ENCODE measurements at places on chromosomes 3 and 15.

DNA sequence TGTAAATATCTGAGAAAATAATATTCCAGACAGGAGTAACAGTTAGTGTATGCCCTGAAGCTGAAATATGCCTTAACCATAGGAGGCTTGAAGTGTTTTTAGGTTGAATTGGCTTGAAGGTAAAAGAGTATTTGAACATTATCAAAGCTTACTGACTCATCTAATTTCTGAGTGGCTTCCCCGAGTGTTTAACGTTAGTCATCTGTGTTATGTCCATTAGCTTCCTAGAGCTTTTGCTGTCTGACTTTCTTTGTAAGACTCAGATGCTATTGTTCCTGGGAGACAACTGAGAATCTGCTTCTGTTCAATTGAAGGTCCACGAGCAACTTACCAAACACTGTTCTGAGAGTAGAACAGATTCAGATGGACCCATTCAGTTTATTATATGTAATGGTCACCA is 656.8 kb upstream of the NECTIN3 start:
- DNase-seq: no peak

GRCh38 chr3:43071313-43071893 is 34.5 kb downstream of the POMGNT2 start:
- no peak for DNase-seq

GRCh38 chr15:84761607-84762131 is 13.3 kb downstream of the ZNF592 start:
- no peak for DNase-seq

- no peak for DNase-seq
These were observed 111.3 kb upstream of the PRR20G start for GRCh38 chr3:127399154-127399553.

DNA sequence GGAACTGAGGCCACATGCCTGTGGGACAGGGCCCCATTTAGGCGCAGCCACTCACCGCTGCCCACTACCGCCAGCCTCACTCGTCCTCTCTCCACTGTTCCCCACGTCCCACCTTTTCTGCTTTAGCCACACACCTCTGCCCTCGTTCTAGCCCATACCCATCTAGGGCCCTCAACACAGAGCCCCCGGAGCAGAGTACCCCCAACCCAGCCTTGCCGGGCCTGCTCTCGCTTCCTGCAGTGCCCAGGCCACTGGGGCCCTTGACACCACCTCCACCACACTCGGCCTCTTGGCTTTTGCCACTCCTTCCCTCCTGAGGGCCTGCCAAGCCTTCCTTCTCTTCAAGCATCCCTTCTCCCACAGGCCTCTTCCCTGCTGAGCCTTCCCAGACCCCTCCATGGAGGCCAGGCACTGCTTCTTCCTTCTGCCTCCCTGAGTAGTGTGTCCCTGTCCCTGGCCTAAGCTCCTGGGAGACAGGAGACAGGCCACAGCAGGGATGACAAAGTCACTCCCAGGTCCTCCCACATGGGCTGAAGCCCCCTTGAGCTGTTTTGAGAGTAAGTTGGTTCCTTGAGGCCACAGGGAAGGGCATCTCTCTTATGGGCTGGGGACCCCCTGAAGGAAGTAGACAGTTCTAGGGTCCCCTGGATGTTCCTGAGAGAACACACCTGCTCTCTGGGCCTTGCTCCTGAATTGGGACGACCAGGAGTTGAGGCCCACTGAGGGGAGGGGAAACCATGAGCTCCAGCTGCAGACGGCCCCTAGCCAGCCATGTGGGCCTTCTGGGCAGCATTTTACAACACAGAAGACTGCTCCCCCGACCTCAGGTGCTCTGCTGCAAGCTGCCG is 4.4 kb downstream of the PRSS50 start:
- DNase-seq: no peak

GRCh38 chr3:196096382-196096953 is 14.6 kb upstream of the TFRC start:
- DNase-seq: no peak

DNA sequence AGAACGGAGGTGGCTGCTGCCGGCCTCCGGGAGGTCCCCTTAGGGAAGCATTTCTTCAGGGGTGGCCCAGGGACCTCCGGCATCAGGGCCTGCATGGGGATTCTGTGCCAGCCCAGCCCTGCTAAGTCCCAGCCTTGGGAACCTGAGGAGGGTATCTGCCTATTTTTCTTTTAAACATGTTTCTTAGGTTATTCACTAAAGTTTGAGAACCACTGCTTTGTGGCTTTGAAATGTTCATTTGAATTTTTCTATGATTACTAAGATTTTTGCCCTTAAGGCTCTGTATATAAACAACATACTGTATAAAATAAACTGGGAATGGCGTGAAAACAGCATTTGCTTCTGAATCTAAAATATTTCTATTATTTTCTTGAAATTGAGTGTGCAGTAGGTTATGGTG is 24.4 kb downstream of the FAN1 start:
- DNase-seq: no peak

DNA sequence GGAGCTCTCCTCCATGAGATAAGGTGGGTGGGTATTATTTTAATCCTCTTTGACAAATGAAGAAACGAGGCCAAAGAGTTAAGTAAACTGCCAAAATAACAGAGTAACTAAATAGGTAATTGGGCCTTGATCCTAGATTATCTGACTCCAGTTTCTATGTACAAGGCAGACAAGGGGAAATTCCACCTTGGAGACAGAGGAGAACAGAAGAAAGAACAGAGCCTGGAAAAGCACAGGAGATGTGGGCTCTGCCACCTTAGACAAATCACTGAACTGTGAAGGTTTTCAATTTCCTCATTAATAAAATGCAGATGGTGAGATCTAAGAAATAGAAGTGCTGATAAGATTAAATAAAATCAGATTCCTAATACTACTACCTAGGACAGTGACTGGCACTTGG is 310.2 kb upstream of the TLE3 start:
- no peak for DNase-seq

GRCh38 chr3:112769286-112769978 is 77.2 kb downstream of the CD200R1L start:
- DNase-seq: no peak

DNA sequence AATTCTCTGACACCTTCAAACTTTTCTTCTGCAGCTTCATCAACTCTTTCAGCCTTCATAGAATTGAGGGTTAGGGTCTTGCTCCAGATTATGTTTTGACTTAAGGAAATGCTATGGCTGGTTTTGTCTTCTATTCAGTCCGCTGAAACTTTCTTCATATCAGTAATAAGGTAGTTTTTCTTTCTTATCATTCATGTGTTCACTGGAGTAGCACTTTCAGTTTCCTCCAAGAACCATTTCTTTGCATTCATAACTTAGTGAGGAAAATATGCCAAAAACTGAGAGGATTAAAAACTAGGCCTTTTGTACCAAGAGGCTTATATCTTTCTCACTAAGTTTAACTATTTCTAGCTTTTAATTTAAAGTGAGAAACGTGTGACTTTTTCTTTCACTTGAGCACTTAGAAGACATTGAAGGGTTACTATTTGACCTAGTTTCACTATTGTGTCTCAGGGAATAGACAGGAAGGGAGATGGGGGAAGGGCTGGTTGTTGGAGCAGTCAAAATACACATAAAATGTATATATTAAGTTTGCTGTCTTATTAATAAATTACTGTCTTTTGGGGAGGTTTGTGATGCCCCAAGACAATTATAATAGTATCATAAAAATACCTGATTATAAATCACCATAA is 1110.1 kb downstream of the TBL1XR1 start:
- no peak for DNase-seq

DNA sequence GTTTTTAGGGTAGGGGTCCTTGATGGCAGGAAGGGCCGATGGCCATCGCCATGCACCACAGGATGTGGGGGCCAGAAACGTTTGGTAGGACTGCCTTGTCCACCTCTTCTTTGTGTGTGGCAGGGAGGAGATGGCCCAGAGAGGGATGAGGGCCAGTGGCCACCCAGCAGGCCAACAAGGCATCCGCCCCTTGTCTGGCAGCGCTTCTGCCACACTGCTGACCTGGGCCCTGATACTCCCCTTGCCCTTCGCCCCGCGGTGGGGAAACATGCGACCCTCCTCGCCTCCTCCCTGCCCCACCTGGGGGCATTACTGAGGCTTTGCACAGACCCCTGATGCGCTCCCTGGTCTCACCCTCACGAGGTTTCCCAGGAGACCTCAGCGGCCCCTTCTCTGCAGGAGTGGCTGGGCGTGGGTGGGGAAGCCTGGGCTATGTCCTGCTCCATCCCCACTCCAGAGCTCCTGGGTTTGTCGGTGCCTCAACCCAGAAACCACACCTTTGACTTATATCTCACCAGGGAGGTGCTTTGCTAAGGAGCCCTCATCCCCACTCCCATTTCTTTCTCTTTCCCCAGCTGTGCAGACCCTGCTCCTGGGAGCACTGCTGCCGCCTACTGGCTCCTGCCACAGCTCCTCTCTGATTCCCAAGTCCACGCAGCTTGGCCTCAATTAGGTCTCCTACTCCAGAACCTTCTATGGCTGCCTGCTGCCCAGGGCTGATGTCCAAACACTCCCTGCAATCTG is 38.7 kb downstream of the FEM1B start:
- DNase-seq: no peak

DNA sequence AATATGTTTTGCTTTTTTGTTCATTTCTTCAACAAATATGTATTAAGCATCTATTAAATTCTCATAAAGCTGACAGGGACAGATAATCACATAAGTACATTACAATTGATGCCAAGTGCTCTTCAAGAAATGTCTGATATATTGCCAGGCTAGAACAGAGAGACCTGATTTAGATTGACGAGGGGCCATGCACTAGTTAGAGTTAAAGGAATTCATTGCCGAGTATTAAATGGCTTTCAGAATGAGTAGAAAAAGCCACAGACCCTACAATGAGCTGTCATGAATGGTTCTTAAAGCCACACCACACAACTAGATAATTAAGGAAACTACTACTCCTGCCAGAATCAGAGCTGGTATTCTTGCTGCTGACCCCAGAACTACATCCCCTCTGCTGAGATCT is 250.2 kb upstream of the MME start:
- no peak for DNase-seq

DNA sequence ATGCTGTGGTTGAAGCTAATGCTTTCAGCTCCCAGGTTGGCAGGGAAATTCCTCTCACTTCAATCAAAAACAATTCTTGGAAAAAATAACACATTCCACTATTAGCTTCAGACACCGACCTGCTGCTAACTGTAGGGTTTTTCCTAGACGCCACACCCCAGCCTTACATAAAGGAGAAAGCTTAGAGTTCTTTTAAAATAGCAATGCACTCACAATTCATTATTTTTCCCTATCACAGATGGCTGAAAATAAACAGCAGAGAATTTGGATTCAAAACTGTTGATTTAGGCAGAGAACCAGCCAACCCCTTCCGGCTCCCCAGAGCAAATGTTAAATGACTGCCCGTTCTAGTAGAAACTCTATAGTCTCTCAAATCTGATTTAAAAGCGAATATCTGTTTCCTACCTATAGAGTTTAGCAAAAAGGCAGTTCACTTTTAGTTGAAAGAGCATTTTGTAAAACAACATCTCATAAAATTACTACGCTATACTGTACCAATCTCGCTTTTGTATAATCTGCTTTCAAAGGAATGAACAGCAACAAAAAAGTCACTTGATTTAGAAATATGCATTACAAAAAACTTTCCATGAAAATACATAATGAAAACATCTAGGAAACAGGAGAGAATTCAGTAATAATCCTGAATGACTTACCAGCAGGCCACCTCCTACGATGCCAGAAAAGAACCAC is 586 bp downstream of the TM4SF1 start:
- DNase-seq: no peak

- DNase-seq: no peak
These were observed 185.9 kb downstream of the MEX3B start for GRCh38 chr15:81859737-81860516.

DNA sequence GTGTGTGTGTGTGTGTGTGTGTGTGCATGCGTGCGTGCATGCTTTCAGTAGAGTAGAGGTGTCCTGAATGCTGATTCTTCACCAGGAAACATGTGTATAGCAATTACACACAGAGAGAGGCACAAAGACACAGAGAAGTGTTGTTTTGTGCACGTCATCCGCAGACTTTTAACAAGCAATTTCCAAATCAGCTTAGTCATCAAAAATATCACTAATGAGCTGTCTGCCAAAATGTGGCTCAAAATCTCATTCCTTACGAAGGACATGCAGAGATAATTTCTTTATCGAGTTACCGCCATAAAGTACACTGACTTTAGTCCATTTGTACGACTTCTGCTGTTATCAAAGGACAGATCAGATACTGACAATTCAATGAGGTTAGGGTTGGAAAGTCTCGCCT is 274.9 kb upstream of the RARB start:
- DNase-seq: no peak

DNA sequence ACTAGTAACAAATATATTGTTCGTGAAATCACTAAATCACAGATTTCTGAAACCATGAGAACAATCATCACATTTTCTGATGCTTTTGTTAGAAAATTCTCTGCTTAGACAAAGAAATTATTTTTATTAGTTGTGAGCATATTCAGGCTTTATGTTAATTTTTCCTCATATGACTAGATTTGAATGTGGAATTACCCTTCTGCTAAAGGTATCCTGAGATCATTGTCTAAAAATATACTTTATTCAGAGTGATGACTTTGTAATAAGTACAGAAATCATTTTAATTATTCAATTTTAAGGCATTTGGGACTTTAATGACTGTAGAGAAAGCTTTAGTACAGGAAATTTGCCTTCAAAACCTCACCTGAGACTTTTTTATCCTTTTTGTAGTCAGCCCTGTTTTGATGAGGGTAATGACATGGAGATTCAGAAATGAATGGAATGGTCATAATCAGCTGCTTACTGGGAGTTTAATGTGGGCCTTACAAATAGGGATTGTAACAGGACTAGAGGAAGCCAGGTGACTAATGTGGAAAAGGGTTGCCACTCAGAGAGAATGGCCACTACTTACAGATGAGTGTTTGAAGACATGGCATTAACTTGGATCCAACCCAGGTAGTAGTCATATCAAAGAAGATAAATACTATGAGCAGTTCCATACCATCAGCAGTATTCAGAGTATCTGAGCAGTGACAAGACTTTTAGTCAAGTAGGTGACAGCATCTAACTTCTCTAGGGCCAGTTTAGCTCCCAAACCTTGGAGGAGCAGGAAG is 148.3 kb downstream of the MBNL1 start:
- DNase-seq: no peak

GRCh38 chr3:177193688-177194268 is 3.5 kb downstream of the TBL1XR1 start:
- DNase-seq: no peak

All from stimulated activated CD4-positive, alpha-beta T cell treated with anti-CD3 and anti-CD28 coated beads, Interleukin-1b, Interleukin-23, amount 100 ng/mL, for 1 hour (primary cell).